ENCODE measurements at places on chromosomes 2 and 18. TPM values are rescaled to one million over a fixed set of nuclear protein-coding genes. Genes with fewer than 3 reads are reported as not detected.

Gene FOXD4L1
- total RNA-seq, result 0.13 TPM

Gene UGT1A10
- 0.10 TPM for total RNA-seq

Gene C2orf66
- 0.59 TPM for total RNA-seq

Gene DHX57
- total RNA-seq, result 20.4 TPM

Gene INHA
- 0.26 TPM for total RNA-seq

Gene ANKRD62
- not detected for total RNA-seq
